Chondrocyte (in vitro differentiated cells): ENCODE measurements at places on chromosomes 5 and 9. TPM values are rescaled to one million over a fixed set of nuclear protein-coding genes. Genes with fewer than 3 reads are reported as not detected.

Gene KLHL3
- 1.6 to 3.1 TPM (median 1.9 TPM) in 3 replicates for total RNA-seq

Gene SV2C
- 0.02 TPM in 1 of 3 replicates, not detected in the others for total RNA-seq

Gene TCF7
- 0.53 to 1.2 TPM (median 0.55 TPM) in 3 replicates for total RNA-seq

Gene RNF183
- total RNA-seq, result not detected in 3 replicates

Gene B4GALT1
- 59.0 to 83.5 TPM (median 60.2 TPM) in 3 replicates for total RNA-seq

Gene RLN2
- total RNA-seq, result not detected in 3 replicates

Gene SAPCD2
- 0.87 to 3.2 TPM (median 2.5 TPM) in 3 replicates for total RNA-seq

DNA sequence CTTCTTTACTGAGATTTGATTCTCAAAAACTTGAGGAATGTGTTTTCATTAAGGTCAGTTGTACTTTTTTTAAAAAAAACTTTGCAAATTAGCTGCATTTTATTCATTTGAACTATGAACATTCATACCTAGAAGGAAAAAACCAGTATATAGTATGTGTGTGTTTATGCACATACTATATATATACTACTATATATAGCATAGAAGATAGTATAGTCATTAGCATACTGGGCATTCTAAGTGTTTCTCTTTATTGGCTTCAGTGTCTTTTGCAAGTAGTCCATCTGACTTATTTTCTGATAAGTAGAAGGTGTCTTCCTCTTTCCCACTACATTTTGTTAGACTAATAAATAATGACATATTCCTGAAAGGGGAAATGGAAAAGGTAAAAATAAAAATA, 33.0 kb downstream of the ELOVL7 start:
- DNase-seq, result no peak

DNA sequence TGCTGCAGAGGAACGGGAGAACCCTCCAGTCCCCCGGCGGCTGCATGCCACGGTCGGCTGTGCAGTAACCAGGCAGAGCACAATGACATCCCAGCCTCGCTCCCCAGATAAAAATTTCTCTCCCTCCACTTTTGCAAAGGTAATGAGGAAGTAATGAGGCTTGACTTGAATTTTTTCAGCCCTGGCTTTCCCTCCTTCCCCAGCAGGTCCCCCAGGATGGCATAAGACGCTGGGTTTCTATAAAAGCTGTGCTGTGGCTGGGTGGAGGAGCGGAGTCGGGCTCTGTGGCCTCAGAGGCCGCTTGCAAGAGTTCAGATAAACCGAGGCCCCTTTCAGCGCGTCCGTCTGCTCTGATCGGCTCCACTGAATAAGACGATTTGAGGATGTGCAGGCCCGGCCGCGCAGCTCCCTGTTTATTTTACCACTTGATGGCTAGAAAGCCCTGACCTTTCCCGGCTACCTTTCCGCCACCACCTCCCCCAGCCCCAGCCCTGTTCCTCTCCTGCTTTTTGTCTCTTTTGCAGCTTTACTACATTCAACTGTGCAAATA, 351.9 kb upstream of the IRX2 start:
- no peak for DNase-seq

GRCh38 chr5:17277907-17278306, 60.5 kb downstream of the BASP1 start:
- DNase-seq, result no peak

DNA sequence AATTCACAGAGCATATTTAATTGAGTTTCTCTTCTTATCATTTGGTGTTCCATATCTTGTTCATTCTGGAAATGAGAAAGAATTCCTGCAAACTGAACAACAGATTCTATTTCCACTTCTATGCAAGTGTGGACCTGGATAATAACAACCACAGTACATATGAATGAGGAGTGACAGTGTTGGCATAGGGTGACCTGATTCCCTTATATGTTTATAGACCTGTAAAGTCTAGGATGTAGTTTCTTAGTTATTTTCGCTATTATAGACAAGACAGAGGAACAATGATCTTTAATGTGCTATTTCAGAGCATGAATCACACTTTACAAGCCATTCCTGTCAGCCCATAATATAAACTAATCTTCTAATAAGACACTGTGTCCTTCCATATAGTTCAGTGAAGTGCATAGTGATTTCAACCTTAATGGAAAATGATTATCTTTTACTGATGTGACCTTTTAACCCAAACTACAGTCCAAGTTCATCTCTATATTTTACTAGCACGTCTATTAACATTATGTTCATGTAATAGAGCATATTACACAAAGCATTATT, 88.2 kb upstream of the FAM174A start:
- no peak for DNase-seq

- DNase-seq, result no peak
These were observed 13.6 kb downstream of the UBE2D2 start for GRCh38 chr5:139574641-139575312.

DNA sequence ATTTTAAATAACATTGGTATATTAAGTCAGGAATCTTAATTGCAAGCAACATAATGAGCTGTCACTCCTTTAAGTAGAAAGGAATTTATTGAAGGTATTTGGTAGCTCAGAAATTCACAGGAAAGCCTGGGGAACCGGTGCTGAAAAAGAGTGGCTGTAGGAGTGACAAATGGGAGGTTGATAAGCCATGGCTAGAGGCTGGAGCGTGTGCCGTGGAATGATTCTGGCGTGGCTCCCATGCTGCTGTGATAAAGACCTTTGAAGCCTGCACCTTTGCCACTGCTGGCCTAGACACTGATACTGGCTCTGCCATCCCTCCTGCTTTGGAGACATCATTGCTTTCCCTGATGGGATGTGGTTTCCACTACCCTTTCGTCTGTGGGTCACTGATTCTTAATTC, 65.7 kb upstream of the ATG10 start:
- no peak for DNase-seq

DNA sequence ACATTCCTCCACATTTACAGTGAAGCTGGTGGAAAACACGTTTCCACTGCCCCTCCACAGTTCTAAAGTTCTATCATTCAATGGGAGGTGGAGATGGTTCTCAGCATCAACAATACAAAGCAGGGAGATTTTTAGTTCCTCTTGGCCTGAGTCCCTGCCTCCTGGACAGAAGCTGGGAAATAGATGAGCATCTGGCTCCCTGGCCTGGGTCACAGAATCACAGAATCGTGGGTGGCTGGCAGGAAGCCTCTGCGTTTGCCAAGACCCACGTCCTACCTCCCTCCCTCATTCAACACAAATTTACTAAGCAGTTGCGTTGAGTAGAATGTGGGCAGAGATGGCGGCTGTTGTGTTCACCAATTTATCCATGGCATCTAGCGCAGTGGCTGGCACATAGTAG, 5.2 kb upstream of the PPARGC1B start:
- DNase-seq, result no peak

DNA sequence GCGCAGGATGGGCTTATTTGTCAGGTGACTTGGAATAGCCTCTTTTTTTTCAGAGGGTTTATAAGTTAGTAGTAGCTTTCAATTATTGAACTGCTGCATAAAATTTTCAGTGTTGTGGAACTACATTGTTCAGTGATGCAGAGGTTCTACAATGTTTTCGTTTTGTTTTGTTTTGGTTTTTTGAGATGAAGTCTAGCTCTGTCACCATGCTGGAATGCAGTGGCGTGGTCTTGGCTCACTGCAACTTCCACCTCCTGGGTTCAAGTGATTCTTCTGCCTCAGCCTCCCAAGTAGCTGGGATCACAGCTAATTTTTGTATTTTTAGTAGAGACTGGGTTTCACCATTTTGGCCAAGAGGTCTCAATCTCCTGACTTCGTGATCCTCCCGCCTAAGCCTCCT, 22.0 kb downstream of the NUP188 start:
- no peak for DNase-seq

- no peak for DNase-seq
These were observed 13.3 kb upstream of the SEPTIN8 start for GRCh38 chr5:132790201-132790865.

DNA sequence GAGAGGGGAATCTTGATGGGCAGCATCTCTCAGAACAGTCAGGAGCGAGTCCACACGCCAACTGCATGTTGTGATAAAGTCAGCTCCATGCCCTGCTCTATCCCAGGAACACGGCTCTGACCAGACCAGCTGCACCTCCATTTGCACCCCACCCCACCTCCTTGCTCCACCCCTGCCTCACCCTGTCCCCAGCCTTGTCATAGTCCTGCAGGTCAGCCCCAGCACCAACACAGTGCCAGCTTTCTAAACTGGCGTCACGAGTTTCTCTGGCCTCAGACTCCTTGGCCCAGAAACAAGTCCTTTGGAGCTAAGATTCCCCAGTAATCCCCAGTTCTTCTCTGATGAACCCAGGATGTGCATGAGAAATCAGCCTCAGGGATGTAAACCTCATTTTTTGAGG, 23.5 kb downstream of the GGTA1 start:
- DNase-seq, result peak; percentile 48

GRCh38 chr5:17436761-17437221, 61.2 kb upstream of the TAF11L2 start:
- no peak for DNase-seq

DNA sequence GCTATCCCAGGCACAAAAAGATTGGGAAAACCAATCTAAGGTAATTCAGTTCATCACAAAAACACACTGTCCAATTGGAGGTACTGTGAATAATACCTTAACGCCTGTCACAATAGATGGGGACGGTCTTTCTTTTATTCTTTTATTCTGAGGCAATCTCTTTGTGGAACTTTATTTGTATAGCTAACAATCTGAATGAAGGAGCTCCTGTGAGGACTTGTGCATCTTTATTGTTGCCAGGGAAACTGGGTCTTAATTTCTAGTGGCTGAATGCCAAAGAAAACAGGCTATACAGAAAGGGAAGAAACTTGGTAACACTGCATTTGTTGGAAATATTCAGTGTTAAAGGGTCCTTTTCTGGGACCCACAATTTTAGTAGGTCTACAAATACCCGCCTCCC, 546.9 kb upstream of the C9orf72 start:
- DNase-seq, result no peak

- DNase-seq, result no peak
These were observed 248.9 kb downstream of the PIK3R1 start for GRCh38 chr5:68464424-68464823.

DNA sequence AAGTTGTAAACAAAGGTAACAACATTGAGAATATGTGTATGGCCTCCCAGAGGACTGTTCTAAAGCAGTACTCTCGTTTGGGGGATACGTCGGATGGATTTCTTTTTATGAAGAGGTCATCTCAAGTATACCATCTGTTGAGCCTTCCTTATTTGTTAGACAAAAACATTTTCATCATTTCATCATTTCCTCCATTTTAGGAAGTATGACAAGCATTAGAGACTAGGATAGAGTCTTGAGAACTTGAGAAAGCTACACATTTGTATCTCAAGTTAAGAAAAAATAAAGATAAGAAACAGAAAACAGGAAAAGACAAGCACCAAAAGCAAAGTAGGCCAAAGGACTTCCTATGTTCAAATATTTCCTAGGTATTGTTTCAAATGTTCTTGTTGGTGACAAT, 307.0 kb downstream of the EFNA5 start:
- DNase-seq, result no peak

- DNase-seq, result no peak
These were observed 3.4 kb upstream of the CCNO start for GRCh38 chr5:55236800-55237199.

GRCh38 chr5:108521841-108522506, 140.1 kb upstream of the FBXL17 start:
- no peak for DNase-seq

DNA sequence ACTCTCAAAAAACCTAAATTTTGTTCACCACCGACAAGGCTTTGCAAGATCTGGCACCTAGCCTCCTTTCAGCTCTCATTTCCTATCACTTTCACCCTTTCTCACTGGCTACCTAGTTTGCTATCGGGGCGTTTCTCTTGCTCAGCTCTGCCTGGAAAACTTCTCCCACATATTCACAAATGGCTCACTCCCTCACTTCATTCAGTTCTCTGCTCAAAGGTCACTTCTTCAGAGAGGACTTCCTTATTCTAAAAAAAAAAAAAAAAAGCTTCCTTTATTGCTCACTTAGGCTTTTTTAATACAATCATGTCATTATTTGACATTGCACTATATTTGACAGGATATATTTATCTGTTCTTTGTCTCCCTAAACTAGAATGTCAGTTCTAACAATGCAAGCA, 2.1 kb upstream of the SLC25A46 start:
- no peak for DNase-seq

DNA sequence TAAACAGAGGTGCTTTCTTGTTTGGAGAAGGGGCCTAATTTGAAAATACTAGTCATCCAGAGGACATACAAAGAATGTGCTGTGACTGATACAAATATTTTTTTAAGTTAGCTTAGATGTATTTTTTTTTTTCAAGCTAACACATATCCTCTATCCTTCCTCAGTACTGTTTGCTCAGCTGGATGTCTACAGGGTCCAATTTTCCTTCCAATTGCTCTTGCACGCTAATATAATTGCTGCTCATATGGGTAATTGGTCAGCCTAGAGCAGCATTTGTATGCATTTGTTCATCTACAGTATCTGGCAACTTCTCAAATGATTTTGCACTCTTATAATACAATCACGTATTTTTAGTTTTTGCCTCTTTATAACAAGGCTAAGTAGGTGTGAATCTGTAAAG, 84.7 kb downstream of the ZDHHC21 start:
- no peak for DNase-seq

DNA sequence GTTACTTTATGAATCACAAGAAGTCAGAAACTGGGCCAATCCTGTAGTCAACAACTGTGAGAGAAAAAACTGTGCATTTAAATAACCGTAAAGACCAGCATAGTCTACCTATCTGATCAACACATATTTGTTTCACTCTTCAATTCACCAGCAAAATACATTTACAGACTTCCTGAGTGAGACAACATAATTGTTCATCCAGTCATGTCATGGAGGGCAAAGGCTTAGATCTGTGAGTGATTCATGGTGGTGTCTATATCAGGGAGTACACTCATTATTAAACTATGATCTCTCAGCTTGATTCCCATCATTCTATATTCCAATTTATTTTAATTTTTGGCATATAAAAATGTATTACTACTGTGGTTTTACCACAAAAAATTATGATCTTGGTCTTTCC, 694.6 kb downstream of the DNAH5 start:
- no peak for DNase-seq

DNA sequence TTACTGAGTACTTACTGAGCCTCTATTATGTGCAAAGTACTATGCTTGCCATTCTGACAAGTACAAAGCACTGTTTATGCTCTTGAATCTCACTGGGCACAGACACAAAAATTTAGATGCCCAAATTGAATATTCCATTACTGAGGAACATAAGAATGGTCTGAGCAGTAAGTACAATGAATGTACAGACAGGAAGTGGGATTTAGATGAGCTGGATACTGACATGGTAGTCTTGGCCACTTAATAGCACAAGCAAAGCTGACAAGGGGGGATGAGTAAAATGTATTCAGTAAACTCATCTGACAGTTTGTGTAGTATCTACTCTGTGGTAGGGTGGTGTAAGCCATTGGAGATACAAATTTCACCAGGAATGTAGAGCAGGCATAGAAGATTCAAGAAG, 132.4 kb downstream of the EFNA5 start:
- no peak for DNase-seq

DNA sequence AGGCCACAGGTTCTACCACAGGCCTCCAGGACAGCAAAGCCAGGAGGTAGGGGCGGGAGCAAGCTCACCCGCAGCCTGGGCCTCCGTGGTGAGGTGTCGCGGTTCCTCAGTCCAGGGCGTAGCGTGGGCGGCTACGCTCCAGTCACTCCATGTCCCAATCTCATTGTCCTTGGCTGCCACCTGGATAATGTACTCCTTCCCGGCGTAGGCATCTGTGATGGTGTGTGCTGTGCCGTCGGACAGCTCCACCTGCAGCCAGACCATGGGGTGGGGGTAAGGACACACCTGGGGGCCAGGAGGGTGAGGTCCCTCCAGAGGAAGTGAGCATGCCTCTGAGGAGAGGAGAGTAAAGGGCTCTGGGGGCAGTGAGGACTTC, 29.8 kb upstream of the ENHO start:
- DNase-seq, result peak; percentile 78

GRCh38 chr5:16936150-16936988, at the start of gene MYO10:
Gene MYO10, minus strand, starts transcription at chr5:16936288. Its CDS starts 480 bp downstream, at chr5:16935808.
- no peak for DNase-seq

- no peak for DNase-seq
These were observed 32.4 kb downstream of the HAPLN1 start for GRCh38 chr5:83688281-83688680.
